ENCODE measurements at places on chromosomes 5 and 9. TPM values are rescaled to one million over a fixed set of nuclear protein-coding genes. Genes with fewer than 3 reads are reported as not detected.

The ASS1 gene
- 40.8 TPM for total RNA-seq

The PAM gene
- 56.6 TPM for total RNA-seq

The TIMD4 gene
- total RNA-seq, result not detected

The SMIM3 gene
- total RNA-seq, result 18.9 TPM

The PCSK1 gene
- total RNA-seq, result not detected

The SPATA31C1 gene
- total RNA-seq, result not detected

The NXNL2 gene
- not detected for total RNA-seq

The ABCA2 gene
- total RNA-seq, result 1.2 TPM

The FRMD3 gene
- 0.10 TPM for total RNA-seq

The ITGA2 gene
- 78.7 TPM for total RNA-seq

The LHX3 gene
- not detected for total RNA-seq

The OCLN gene
- 4.1 TPM for total RNA-seq

The STPG3 gene
- total RNA-seq, result not detected

The PCA3 gene
- not detected for total RNA-seq
